ENCODE measurements at places on chromosomes 6 and 20.

- DNase-seq: no peak
These were observed 100.0 kb upstream of the RIPOR2 start for GRCh38 chr6:25035512-25036435.

- DNase-seq: no peak
These were observed 91.9 kb upstream of the CLDN20 start for GRCh38 chr6:155171747-155172449.

DNA sequence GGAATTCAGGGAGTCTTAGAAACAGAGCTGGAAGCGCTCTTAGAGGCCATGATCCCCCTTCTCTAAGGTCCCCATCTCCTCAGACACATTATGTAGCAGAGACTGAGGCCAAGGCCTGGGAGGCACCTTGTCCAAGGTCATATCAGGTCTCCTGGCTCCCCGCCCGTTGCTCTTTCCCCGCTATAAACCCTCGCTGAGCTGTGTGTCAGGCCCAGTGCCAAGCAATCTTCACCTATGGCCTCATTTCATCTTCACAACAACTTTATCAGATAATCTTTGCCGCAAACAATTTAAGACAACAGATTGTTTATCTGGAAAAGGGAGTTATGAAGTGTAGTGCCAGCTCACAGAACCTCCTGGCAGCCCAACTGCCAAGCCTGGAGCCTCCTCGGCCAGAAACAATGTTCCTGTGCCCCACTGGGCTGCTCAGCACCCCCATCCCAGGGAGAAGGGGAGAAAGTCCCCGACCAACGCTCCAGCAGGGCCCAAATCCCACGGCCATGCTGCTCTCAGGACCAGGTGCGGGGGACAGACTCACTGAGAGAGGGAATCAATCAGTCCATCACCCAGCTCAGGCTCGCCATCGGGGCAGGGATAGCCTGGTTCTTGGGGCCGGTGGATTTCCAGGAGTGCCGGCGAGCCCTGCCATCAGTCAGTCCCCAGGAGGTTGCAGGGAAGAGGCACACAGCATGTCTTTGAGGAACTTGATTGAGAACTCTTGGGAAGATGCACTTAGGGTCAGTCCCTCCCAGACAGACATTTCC, 16.9 kb upstream of the FANCE start:
- no peak for DNase-seq

GRCh38 chr6:26629359-26629758, 30.2 kb downstream of the ZNF322 start:
- no peak for DNase-seq

- DNase-seq: no peak
These were observed 105.6 kb downstream of the RALGAPA2 start for GRCh38 chr20:20606881-20607280.

GRCh38 chr6:99668036-99668705, 61.5 kb downstream of the PRDM13 start:
- no peak for DNase-seq

- DNase-seq: no peak
These were observed 280.3 kb upstream of the SYNCRIP start for GRCh38 chr6:85923013-85923430.

DNA sequence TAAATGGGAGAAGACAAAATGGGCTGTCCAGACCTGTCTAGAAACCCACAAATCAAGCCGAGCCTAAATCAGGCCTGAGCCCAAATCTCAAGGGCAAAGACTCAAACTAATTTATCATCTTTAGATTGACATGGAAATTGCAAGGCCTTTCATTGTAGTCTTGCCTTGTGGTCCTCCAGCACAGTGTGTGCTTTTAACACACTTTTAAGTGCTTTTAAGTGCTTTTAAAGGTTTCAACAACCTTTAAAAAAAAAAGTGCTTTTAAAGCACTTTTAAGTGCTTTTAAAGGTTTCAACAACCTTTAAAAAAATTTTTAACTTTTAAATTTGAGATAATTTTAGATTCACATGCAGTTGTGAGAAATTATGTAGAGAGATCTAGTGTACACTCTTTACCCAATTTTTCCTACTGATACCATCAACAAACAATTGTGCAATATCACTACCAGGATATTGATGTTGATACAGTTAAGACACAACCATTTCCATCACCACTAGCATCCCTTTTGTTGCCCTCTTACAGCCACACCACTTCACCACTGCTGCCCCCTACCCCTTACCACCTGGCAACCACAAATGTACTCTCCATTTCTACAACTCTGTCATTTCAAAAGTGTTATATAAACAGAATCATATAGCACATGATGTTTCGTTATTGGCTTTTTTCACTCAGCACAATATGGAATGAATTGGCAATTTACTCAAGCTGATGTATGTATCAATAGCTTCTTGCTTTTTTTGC, 23.1 kb upstream of the DCBLD1 start:
- DNase-seq: no peak

GRCh38 chr6:11826779-11827178, 48.2 kb upstream of the ADTRP start:
- no peak for DNase-seq

DNA sequence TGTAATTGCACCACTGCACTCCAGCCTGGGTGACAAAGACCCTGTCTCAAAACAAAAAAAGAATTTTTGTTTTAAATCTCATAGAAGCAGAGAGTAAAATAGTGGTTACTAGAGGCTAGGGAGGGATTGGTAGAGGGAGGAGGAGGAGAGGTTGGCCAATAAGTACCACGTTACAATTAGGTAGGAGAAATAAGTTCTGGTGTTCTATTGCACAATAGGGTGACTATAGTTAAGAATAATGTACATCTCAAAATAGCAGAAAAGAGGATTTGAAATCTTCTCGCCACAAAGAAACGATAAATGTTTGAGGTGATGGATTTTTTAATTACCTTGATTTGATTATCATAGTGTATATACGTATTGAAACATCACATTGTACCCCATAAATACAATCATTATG, 27.1 kb upstream of the TOP1 start:
- DNase-seq: no peak

DNA sequence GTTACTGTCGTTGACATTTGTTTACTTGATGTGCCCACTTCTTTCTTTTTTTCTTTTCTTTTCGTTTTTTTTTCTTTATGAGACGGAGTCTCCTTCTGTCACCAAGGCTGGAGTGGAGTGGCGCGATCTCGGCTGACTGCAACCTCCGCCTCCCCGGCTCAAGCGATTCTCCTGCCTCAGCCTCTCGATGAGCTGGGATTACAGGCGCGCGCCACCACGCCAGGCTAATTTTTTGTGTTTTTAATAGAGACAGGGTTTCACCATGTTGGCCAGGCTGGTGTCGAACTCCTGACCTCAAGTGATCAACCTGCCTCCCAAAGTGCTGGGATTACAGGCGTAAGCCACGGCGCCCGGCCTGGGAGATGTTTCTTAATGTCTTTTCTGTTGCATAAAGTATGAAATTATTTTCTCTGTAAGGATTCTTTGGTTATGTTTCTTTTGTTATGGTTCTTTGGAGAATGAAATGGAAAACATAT, 33.3 kb upstream of the PRSS16 start:
- DNase-seq: no peak

DNA sequence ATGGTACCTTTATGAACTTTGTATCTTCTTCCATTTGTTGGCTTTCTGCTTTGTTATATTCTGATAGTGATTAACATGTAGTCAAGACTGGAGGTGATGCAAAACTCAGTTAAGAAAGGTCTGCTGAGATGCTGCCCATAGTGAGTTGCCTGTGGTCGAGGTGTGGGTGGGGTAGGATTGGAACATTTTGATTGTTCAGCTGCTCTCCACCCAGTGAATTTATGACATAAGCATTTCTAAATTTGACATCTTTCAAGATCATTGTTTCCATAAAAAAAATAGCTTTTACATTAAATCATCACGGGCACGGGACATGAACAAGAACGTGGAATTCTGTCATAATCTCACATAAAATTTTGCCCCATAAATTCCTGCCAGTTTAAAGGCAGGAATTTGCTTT, 146.6 kb upstream of the POU3F2 start:
- no peak for DNase-seq

GRCh38 chr20:59451641-59452040, 151.2 kb downstream of the EDN3 start:
- DNase-seq: no peak

DNA sequence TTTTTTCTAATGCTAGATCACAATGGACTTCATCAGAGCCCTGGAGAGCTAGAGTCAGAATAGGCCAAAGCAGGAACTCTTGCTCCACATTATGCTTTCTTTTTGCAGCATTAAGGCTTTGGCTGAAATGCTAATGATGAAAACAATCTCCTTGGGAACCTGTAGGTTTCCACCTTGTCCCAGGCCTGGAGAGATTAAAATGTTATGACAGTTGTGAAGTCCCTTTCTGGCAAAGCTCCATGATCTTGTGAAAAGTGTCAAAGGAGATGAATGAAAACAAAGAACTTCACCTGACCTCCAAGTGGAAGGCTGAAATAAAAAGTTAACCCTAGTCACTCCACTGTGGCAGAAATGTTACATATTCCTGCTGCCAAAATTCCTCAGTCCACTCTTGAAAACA, 64.0 kb upstream of the LRRC1 start:
- no peak for DNase-seq

GRCh38 chr6:30006170-30007131, 54.6 kb upstream of the POLR1H start:
- DNase-seq: peak; percentile 30

DNA sequence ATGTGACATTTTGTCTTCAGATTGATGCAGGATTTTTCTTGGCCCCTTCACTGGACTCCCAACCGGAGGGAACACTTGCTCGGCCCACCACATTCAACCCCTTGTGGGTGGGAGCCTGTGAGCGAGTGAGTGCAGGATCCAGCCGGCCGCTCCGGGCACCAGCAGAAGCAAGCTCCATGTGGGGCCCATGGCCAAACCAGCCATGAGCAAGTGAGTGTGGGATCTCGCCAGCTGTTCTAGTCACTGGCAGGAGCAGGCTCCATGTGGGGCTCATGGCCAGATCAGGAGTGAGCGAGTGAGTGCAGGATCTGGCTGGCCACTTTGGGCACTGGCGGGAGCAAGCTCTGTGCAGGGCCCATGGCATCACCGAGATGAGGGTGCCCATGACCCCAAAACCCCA, 42.6 kb downstream of the OSTM1 start:
- DNase-seq: no peak

- no peak for DNase-seq
These were observed 181.4 kb upstream of the UST start for GRCh38 chr6:148565321-148565926.

- no peak for DNase-seq
These were observed 301.2 kb upstream of the BMP2 start for GRCh38 chr20:6466075-6466810.

GRCh38 chr20:6269168-6269873, 146.5 kb upstream of the FERMT1 start:
- no peak for DNase-seq
